ENCODE measurements at places on chromosomes 5 and 9. TPM values are rescaled to one million over a fixed set of nuclear protein-coding genes. Genes with fewer than 3 reads are reported as not detected.

DNA sequence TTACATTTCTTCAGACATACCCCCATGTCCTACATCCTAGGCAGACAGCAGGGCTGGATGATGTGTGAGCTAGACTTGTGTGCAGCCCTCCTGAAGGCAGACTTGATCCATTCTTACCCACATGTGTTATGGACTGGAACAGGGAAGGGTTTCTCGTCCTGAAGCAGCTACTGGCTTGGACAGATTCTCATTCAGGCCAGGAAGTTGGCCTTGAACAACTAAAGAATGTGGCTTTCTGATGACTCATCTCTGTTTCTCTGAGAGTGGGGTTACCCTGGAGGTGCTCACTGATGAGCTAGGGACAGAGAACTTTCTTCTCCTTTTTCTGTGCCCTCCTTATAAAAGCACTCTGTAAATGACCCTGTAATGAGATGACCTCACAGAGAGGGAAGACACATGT lies 246.5 kb downstream of the PCSK5 start:
- H3K4me1 ChIP-seq = peaks cover 11% of the 10 kb centered on the region
- H3K27ac ChIP-seq = no peak overlapping the region
- peaks cover 2% of the 10 kb centered on the region for H3K36me3 ChIP-seq
- H3K4me3 ChIP-seq = no peak overlapping the region
- DNase-seq = no peak
- H3K27me3 ChIP-seq = no peaks in the 10 kb centered on the region

DNA sequence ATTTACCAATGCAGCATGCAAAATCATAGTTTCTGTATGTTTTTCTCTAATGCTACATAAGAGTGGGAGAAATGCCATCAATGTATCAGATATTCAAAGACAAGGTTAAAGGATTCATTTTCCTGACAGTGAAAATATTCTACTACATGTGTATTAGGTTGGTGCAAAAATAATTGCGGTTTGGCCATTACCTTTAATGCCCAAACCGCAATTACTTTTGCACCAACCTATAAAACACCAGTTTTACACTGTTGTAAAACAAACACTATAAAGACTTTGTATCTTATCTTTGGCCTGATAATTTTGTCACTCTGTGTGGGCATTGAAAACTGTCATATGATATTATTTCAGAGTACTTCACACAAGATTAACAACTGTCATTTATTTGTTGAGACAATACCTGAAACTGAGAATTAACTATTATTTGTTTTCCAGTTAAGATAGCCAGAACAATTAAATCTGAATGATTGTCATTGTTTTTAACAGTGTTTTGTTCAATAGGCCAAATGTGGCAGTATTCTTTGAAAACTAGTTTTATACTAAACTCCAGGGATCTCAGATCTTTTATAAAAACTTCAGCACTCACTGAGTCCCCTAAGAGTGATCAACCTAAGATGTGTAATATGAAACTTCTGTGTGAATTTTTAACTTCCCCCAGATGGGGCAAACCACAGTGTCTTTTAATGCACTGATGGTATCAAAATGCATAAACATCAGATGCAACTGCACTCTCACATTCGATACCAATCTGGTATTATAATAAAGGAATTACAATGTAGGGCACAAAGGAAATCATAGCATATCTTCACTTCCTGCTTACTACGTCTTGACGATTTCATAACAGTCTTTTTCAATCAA lies 53.8 kb upstream of the FBN2 start:
- H3K4me3 ChIP-seq = no peak overlapping the region
- no peaks in the 10 kb centered on the region for H3K36me3 ChIP-seq
- no peak overlapping the region for H3K27ac ChIP-seq
- no peak for DNase-seq
- H3K27me3 ChIP-seq = no peaks in the 10 kb centered on the region
- peaks cover 21% of the 10 kb centered on the region for H3K4me1 ChIP-seq

GRCh38 chr9:94639999-94640376 lies 670 bp upstream of the FBP1 start:
- no peak for DNase-seq
- no peak overlapping the region for H3K27ac ChIP-seq
- no peaks in the 10 kb centered on the region for H3K36me3 ChIP-seq
- H3K4me1 ChIP-seq = peaks cover 13% of the 10 kb centered on the region
- peak overlapping the region; percentile 88 for H3K4me3 ChIP-seq
- H3K27me3 ChIP-seq = peaks cover 39% of the 10 kb centered on the region

DNA sequence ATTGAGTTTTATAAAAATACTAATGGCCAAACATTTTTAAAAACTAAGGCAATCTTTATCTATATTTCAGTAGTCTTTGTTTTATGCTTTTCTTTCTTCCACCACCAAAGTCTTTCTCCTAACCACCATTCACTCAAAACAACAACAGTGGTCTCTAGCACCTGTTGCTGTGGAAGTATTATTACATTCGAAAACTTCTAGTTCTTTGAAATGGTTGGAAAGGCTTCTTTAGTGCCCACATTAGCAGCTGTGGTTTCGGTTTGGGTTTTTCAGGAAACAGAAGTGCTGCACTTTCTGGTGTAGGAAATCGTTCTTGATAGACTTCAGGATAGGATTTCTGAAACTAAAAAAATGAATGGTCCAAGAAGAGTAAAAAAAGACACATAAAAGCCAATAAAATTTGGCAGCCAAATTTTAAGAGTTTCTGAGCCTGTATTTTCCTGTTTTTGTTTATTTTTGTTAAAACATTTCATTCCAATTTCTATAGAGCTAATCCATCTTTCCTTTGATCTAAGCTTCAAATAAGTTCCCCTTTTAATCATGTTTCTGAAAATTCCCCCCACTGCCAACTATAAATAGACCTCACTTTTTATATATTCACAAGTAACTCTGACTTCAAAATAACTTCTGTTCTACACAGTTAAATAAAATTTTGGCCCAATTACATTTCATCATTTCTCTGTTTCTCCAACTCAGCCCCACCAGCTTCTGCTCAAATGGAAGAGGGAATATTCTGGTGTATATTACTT lies 102.2 kb downstream of the DEPDC1B start:
- H3K27me3 ChIP-seq = no peaks in the 10 kb centered on the region
- H3K27ac ChIP-seq = no peak overlapping the region
- no peak for DNase-seq
- peaks cover 6% of the 10 kb centered on the region for H3K4me1 ChIP-seq
- H3K4me3 ChIP-seq = no peak overlapping the region

DNA sequence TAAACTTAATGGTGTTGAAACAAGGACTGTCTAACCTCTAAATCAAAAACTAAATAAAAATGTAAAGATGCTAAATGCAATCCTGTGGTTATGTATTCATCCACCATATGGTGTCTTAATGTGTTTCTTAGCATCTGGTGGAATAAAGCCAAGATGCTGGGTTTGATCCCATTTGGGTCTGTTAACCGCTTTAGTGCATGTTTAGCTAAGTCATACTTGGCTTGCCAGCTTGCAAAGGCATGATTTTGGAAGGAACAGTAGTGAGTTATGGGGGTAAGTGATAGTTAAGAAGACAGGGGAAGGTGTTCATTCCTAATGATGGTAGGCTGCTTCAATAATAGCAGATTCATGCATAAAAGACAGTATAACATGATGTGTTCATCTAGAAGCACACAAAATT lies 139.0 kb upstream of the SLC27A6 start:
- H3K27ac ChIP-seq = no peak overlapping the region
- DNase-seq = no peak
- no peak overlapping the region for H3K4me3 ChIP-seq
- H3K36me3 ChIP-seq = no peaks in the 10 kb centered on the region
- no peaks in the 10 kb centered on the region for H3K27me3 ChIP-seq

DNA sequence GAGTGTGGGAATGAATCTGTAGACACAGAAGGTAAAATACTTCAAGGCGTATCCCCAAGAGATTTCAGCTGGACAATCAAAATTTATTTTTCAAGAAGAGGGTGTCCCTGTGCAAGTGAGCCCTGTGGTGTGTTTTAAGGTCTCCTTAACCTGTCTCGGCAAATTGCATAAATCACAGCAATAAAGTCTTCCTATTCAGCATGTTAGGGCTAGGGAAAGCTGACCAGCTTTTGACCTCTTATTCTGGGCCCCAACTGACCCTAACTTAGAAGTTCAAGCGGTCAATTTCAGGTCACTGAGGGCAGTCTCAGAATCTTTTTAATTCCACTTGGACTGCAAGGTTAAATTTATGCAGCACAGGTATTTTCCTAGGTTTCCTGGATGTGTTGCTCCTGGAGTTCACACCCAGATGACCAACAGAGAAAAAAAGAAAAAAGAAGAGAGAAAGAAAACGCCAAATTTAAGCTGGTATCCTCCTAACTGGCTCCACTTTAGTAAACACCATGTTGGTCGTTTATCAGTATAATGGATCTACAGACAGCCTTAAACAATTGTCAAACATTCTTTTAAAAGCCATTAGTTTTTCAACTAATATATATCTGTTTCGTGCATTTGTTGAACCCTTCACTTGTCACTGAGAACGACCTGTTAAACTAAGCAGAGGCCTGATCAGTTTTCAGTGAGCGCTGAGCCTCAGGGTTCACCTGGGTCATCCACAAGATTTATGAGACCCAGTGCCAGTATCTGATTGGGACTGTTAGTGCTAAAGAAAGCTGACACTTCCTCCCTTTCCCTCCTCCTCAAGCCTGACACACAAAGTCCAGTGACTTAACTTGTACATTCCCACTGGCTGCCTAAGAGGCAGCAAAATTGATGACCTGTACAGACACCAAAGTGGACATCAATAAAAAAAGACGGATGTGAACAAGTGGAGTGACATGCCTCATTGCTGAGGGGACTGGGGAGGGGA lies 546.1 kb downstream of the NR2F1-AS1 start:
- peak overlapping the region; percentile 60 for H3K27ac ChIP-seq
- no peak overlapping the region for H3K4me3 ChIP-seq
- no peaks in the 10 kb centered on the region for H3K27me3 ChIP-seq
- H3K36me3 ChIP-seq = peaks cover 2% of the 10 kb centered on the region

GRCh38 chr5:58143727-58144126 lies 316.2 kb downstream of the PLK2 start:
- no peaks in the 10 kb centered on the region for H3K27me3 ChIP-seq
- H3K4me1 ChIP-seq = peaks cover 14% of the 10 kb centered on the region
- H3K27ac ChIP-seq = no peak overlapping the region
- no peak overlapping the region for H3K4me3 ChIP-seq

GRCh38 chr5:93267276-93267675 lies 313.7 kb downstream of the NR2F1-AS1 start:
- no peak overlapping the region for H3K4me3 ChIP-seq
- H3K4me1 ChIP-seq = no peaks in the 10 kb centered on the region
- H3K27ac ChIP-seq = no peak overlapping the region
- no peaks in the 10 kb centered on the region for H3K36me3 ChIP-seq
- H3K27me3 ChIP-seq = no peaks in the 10 kb centered on the region

GRCh38 chr9:78230761-78231160 lies 5.1 kb upstream of the CEP78 start:
- no peak overlapping the region for H3K27ac ChIP-seq
- H3K4me3 ChIP-seq = no peak overlapping the region
- H3K4me1 ChIP-seq = peaks cover under 1% of the 10 kb centered on the region
- no peak for DNase-seq

DNA sequence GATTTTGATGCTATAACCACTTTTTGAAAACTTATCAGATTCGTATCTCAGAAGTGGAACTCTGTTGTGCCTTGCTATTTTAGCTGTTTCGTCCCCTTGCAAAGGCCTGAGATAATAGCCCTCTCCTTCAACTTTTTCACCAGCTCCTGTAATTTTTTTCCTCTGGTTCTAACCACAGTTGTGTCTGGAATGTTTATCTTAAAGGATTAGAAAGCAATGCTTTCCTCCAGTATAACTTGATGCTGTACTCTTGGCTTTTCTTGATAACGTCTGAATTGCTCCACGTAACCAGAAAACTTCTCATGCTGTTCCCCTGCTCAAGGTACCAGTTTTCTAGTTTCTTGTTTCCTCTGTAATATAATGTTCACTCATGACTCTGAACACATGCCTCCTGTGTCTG lies 209.4 kb downstream of the DTWD2 start:
- peak overlapping the region; percentile 37 for H3K27ac ChIP-seq
- DNase-seq = no peak
- H3K4me3 ChIP-seq = no peak overlapping the region
- H3K36me3 ChIP-seq = no peaks in the 10 kb centered on the region

GRCh38 chr9:138097501-138097991 lies 220.0 kb downstream of the CACNA1B start:
- no peaks in the 10 kb centered on the region for H3K27me3 ChIP-seq
- H3K4me3 ChIP-seq = no peak overlapping the region
- no peak overlapping the region for H3K27ac ChIP-seq
- H3K4me1 ChIP-seq = no peaks in the 10 kb centered on the region
- peak; percentile 21 for DNase-seq

DNA sequence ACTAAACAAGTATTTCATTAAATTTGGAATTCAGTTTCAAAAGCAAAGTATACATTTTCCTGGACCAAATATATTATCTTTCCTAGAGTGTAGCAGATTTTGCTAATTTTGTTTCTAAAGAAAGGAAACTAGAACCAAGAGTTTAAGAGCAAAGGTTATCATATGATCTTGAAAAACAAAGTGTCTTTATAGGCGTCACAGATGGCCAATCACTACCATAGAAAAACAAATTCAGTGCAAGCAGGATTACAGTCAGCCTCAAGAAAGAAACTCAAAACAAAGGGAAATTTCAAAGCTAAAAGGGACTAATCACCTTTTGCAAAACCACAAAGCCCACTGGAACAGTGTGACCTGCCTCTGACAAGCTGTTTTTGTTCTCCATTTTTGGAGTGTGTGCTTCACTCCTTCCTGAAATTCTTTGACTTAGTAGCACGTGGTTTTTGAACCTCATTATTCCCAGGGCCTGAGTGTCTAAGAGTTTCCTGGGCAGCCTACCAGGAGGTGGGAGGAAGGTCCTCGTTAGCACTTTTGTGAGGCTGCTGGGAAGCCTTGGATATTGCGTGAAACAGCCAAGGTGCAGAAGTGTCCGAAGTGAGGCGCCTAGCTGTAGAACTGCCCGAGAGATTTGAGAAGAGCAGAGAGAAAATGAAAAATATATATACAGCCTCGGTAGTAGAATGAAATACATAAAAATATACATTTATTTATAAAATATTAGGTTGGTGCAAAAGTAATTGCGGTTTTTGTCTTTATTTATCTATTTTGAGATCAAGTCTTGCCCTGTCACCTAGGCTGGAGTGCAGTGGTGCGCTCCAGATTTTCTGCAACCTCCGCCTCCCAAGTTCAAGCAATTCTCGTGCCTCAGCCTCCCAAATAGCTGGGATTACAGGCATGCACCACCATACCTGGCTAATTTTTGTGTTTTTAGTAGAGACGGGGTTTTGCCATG lies 246.1 kb downstream of the MARCHF11 start:
- no peaks in the 10 kb centered on the region for H3K27me3 ChIP-seq
- H3K27ac ChIP-seq = no peak overlapping the region
- H3K4me3 ChIP-seq = no peak overlapping the region
- no peak for DNase-seq
- H3K4me1 ChIP-seq = peaks cover 23% of the 10 kb centered on the region

- H3K4me3 ChIP-seq = no peak overlapping the region
- H3K4me1 ChIP-seq = peaks cover 9% of the 10 kb centered on the region
- H3K27me3 ChIP-seq = no peaks in the 10 kb centered on the region
- no peak for DNase-seq
- peaks cover 44% of the 10 kb centered on the region for H3K36me3 ChIP-seq
Observed at GRCh38 chr5:137937994-137938750, 48.9 kb downstream of the PKD2L2 start.

Gene TRIM7
- 0.57 TPM for total RNA-seq

Gene ARID3C
- not detected for total RNA-seq
